ENCODE measurements at places on chromosomes 2 and 18.
A peak's percentile ranks its signal among the peaks of the same experiment; 100 is the strongest.

GRCh38 chr2:164478205-164478604 is 143.1 kb downstream of the GRB14 start:
- no peak for DNase-seq

- no peak for DNase-seq
Observed at GRCh38 chr2:86420913-86421312, 20.3 kb upstream of the KDM3A start.

- no peak for DNase-seq
Observed at GRCh38 chr2:101559551-101559950, 84.6 kb upstream of the RFX8 start.

- no peak for DNase-seq
Observed at GRCh38 chr2:139403948-139404347, 623.8 kb upstream of the NXPH2 start.

DNA sequence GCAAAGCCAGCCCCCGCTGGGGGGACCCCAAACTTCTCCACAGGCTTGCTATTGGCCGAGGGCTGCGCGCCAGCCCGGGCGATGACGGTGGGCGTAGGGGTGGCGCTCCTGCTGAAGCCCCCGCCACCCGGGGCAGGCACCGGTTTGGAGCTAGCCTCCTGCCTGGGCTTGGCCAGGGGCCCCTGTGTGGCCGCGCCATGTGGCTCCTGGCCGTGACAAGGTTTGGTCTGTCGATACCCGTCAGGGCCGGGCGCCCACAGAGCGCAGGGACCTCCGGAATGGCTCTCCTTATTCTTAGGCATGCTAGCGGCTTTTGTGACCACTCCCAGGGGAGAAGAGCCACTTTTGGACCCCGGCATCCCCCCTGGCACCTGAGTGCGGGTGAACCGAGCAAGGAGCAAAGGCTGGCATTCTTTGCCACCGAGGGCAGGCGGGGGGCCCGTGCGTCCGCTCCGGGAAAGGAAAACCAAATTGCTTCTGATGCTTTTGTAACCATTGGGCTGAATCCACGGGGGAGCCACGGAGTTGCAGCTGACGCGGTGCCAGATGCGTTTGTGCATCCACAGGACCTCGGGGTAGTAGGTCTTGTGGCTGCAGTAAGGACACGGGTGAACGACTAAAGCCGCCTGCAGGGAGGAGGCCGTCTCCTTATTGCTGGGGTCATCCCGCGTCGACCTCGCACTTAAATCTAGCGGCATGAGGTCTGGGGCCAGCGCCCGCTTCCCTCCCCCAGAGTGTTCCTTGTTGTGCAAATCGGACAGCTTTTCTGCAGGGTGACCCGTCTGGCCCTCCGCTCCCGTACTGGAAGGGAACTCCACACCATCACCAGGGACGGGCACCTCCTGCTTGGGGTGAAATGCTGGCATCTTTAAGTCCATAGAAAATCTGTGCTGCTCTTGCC is 115.6 kb downstream of the ZNF516 start:
- no peak for DNase-seq

- DNase-seq: peak; percentile 81
Observed at GRCh38 chr2:128444121-128444771, 125.6 kb upstream of the HS6ST1 start.

DNA sequence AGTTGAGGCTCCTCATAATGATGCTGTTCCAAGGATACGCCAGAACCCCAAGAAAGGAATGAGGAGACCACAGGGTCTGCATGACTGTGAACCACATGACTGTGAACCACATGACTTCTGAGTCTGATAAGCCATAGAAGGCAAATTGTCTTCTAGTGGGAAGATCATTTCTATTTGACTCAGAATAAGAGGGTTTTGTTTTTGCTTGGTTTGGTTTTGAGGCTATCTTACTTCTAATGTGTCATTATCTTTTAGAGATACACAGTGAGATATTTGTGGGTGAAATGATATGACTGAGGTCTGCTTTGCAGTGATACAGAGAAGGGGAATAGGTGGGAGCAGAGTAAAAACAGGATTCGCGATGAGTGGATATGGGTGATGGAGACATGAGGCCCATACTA is 28.9 kb upstream of the BCL2L11 start:
- DNase-seq: no peak

- DNase-seq: no peak
Observed at GRCh38 chr2:6723865-6724604, 141.7 kb downstream of the CMPK2 start.

GRCh38 chr18:45139478-45139877 is 458.8 kb downstream of the SETBP1 start:
- DNase-seq: no peak

GRCh38 chr2:3633982-3634595 is 23.9 kb upstream of the ALLC start:
- no peak for DNase-seq

DNA sequence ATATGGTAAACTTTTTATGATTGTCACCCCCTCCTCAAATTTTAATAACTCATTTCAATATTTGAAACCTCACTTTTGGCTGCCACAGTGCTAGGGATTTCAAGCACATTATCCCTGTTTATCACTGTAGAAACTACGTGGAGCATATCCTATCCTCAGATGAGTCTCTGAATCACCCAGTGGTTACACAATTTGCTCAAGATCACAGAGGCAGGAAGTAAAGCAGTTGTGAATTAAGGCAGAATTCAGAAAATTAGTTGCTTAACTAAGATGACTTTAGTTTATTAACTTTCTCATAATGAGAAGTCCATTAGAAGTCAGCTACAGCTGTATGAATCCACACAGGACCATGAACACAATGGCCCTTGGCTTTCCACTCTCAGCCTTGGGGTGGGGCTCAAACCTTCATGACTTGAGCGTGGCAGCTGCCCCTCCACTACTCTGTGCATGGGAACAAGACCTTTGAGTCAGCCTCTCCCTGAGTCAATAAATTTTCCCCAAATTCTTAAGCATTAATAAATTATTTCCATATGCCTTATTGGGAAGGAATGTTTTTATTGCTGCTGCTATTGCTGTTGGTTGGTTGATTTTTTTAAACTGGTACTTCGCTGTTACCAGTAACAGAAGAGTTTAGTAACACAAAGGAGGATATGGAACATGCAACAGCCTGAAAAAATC is 369.0 kb downstream of the CBLN2 start:
- no peak for DNase-seq
